ENCODE measurements at places on chromosomes 7 and 10.

- peak; percentile 18 for DNase-seq
These were observed 765 bp downstream of the CCAR1 start for GRCh38 chr10:68721673-68722335.

DNA sequence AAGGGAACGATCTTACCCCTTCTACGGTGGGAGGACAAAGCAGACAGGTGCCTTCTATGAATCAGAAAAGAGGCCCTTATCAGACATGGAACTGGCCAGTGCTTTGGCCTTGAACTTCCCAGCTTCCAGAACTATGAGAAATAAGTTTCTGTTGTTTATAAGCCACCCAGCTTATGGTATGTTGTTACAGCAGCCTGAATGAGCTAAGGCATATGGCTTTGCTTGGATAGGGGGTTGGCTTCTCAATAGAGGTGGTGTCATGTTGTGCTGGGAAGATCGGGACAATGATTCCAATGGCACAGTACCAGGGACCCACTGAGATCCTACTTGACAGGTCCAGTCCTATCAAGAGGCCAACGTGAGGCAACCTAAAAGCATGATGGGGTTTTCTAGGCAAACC is 183.4 kb upstream of the BMPER start:
- DNase-seq, result no peak

GRCh38 chr10:63866075-63866746 is 345.0 kb downstream of the REEP3 start:
- DNase-seq, result peak; percentile 87

DNA sequence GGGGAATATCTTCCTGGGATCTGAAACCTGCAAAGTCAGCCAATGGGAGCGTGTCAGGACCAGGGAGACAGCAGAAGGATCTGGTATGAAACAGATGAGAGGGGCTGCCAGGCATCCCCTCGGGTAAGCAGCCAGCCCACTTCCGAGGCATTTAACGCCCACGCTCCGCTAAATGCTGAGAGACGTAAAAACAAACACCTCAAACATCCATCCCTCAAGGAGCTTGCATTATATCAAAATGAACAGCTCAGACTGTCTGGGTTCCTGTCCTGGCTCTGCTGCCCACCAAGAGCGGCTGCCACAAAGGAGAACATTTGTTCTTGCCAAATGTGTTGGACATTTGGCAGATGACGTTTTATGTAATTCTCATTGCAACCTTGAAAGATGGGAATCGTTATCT is 7.0 kb upstream of the SERPINE1 start:
- DNase-seq, result no peak
